ENCODE measurements at places on chromosomes 3 and 15.

DNA sequence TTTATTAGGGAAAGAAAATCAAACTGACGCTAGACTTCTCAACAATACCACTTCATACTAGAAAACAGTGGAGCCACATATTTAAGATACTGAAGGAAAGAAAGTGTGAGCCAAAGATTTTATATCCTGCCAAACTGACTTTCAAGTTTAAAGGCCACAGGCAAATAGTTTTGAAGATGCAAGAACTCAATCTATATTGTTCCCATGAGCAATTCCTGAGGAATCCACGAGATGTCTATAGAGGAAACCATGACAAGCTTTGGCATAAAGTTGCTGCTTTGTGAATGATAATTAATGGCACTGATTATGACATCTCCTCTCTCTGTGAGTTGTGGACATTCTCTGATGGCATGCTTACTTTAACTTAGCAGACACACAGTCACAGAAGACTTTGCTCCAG lies 276.1 kb upstream of the GOLGA6L4 start:
- DNase-seq, result no peak

DNA sequence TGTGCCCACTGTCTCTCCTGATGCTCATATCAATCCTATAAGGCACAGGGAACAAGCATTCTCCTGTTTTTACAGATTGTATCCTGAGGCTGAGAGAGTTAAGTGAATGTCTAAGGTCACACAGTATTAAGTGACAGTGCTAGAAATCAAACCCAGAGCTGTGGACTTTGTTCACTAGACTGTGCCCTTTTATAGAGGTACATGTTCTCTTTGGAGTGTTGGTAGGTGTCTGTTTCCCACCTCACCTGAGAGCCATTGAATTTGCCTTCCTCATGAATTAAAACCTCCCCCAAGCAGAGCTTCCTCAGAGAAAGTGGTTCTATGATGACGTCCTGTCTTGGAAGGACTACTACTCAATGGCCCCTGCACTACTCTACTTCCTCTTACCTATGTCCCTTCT lies 12.4 kb downstream of the ADIPOQ start:
- DNase-seq, result no peak

GRCh38 chr15:75753145-75753544 lies 40.5 kb upstream of the CSPG4 start:
- DNase-seq, result no peak

- DNase-seq, result no peak
These were observed 230.9 kb downstream of the NSUN3 start for GRCh38 chr3:94293793-94294195.

DNA sequence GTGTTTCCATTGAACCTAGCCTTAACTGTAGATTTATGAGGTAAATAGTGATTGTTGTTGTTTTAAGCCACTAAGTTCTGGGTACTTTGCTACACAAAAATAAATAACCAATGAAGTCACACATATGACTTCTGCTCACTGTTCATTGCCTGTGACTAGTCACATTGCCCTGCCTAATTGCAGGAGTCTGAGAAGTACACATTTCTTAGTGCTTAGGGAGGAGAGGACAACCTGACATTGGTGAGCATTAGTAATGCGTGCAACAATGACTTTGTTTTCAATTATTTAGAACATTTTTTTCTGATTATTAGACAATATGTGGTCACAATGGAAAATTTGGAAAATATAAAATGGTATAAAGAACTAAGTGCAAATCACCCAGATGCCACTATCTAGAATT lies 133.2 kb upstream of the DAZL start:
- DNase-seq, result no peak

- DNase-seq, result no peak
These were observed 271.5 kb downstream of the SATB1 start for GRCh38 chr3:18153571-18154173.

DNA sequence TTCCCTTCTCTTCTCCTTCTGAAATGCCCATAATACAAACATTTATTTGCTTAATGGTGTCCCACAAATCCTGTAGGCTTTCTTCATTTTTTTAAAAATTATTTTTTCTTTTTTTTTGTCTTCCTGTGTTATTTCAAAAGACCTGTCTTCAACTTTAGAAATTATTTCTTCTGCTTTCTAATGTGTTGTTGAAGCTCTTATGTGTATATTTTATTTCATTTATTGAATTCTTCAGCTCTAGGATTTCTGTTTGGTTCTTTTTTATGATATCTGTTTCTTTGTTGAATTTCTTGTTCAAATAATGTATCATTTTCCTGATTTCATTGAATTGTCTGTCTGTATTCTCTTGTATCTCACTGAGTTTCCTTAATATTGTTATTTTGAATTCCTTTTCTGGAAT lies 63.1 kb downstream of the AP4E1 start:
- DNase-seq, result no peak
